ENCODE measurements at places on chromosomes 2 and 18. TPM values are rescaled to one million over a fixed set of nuclear protein-coding genes. Genes with fewer than 3 reads are reported as not detected.
A peak's percentile ranks its signal among the peaks of the same experiment; 100 is the strongest.

TMEFF2 gene
- polyA plus RNA-seq: 1.8 TPM

DSG4 gene
- polyA plus RNA-seq: 0.41 TPM

GRCh38 chr2:185456517-185456916, 282.1 kb upstream of the FSIP2 start:
- DNase-seq: no peak

DNA sequence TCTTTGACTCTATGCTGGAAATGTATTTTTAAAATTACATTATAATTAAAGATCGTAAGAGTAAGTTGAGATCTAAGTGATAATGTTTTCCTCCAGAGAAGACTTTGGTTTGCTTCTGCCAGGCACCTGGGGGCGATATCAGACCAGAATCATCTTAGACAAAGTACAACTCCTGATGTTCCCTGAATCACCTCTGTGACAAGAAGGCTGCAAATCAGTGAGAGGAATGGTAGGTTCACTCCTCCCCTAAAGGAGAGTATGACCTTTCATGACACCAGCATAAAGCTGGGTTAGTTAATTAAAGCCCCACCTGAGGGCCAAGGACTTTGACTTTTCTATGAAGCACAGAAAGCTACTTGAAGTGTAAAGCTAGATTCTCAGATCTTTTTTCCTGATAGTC, 114.4 kb upstream of the DTNA start:
- peak; percentile 38 for DNase-seq

- no peak for DNase-seq
These were observed 672.3 kb upstream of the REG3G start for GRCh38 chr2:78353168-78353567.

- DNase-seq: no peak
These were observed 85.1 kb downstream of the ACSL3 start for GRCh38 chr2:222945887-222946286.

GRCh38 chr2:32377928-32378327, 21.1 kb downstream of the BIRC6 start:
- DNase-seq: no peak

GRCh38 chr2:134459706-134460406, 206.0 kb downstream of the MGAT5 start:
- DNase-seq: no peak

DNA sequence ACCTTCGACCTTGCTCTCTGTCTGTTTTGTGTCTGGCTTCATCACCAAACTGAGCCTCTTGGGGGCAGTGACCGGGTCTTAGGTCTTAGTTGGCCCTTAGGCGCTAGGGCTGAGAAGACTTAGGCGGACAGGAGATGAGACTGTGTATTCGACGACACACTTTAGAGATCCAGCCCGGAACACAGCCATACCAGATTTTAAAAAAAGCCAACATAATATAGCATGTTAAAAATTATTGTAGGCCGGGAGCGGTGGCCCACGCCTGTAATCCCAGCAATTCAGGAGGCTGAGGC, 9.5 kb upstream of the PROC start:
- DNase-seq: no peak

DNA sequence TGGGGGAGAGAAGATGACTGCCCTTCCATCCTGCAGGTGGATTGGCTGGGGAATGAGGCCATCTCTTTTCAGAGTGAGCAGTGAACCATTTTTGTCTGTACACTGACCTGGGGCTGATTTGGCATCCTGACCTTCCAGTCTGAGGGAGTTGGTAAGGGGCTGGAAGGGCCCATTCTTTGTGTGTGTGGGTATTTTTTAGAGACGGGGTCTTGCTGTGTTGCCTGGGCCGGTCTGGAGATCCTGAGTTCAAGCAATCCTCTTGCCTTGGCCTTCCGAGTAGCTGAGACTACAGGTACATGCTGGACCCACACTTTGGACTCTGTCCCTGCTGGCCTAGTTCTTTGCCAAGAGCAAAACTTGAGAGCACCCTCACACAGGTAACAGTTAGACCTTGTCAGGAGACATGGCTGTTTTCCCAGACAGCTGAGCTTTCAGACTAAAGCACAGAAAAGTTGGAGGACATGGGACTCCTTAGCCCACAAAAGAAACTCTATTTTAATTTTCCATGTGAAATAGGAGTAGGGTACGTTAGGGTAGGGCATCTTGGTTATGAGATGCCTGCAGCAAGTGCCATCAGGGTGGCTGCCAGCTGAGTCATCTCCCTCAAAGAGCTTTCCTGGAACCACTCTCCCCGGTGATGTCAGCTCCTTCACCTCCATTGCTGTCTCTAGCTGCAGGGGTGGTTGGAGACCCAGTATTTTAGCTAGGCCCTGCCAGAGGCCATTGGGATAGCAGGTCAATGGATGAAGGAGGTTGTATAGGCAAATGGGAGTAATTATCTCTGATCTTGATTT, 60.7 kb downstream of the DGKD start:
- no peak for DNase-seq

DNA sequence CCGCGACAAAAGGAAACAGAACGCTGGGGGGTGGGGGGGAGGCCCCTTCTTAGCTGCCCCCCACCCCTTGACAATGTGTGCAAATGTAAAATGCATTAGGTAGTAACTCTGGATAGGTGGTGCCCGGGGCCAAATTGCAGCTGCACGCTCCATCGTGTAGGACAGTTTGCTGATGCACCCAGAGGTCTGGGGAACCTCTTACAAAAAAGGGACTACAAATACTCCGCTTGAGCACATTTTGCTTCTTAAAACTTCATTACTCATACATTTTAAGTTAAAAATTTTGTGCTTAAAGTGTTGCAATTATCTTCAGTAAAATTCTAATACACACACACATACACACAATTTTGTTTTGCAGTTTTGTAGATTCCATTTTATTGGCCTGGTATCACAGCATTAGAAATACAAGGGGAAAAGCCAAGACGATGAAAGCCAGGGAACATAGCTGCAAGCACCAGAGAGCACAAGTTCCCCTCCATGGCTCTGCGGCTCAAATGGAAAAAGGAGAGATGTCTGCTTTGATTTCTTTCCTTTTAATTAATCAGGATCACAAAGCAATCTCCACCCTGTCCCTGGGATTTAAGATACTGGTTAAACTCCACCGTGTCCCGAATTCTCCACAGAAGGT, 582.1 kb downstream of the ZEB2 start:
- peak; percentile 18 for DNase-seq

All from hepatocyte (in vitro differentiated cells).